ENCODE measurements at places on chromosomes 7 and 10. TPM values are rescaled to one million over a fixed set of nuclear protein-coding genes. Genes with fewer than 3 reads are reported as not detected.

DNA sequence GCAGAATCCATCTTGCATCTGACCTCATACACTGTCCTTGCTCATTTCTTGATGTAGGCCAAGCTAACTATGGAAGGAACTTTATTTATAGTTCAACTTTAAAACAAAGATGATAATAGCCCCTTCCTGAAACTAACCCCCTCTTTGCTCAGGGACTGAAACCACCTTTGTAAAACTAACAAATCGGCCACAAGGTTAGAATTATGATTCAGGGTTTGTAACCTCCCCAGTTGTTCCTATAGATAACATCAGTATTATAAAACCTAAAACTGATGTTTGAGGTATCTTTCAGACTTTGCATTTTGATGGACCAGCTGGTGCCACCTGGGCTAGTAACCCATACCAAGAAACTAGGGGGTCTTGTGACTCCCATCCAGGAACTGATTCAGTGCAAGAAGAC, 143.4 kb downstream of the SH2D4B start:
- no peaks in the 10 kb centered on the region for H3K4me1 ChIP-seq
- no peak overlapping the region for H3K4me3 ChIP-seq
- no peaks in the 10 kb centered on the region for H3K27me3 ChIP-seq
- DNase-seq = no peak

Gene CRYGN
- total RNA-seq = 0.22 TPM

DNA sequence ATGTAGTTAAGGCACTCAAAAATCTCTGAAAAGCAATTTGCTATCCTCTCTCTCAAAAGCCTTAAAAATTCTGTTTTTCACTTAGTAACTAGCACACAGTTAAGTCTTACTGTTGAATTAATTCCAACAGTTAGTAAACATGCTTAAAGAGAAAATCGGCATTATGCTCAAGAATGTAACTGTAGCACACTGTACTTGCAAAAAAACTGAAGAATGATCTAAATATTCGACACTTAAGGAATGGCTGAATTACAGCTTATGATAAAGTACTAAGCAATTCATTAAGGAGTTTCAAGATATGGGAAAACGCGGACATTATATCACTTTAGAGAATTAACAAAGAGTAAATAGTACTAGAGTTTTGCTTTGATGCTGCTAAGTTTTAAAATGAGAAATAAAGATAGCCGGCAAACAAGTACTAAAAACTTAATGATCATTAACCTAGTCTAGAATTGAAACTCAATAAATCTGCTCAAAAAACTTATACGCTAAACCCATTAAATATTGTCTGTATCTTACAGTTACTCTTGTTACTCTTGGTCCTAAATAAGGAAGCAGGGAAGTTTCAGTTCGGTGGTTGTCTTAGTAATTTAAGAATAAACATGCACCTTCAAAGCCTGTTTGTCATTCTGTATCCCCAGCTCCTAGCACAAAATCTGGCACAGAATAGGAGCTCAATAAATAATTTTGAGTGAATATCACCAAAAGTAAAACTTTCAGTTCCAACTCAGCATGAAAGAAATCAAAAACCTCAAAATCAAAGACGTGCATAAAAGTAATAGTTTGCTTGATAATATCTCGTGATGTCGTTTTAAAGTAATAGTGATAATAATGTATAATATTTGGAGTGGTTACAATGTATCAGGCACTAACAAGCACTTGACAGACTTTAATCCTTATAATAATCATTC, 1.2 kb downstream of the TRDMT1 start:
- peaks cover 11% of the 10 kb centered on the region for H3K4me1 ChIP-seq
- no peak for DNase-seq
- H3K27ac ChIP-seq = peak overlapping the region; percentile 83
- H3K4me3 ChIP-seq = peak overlapping the region; percentile 96

- H3K4me3 ChIP-seq = no peak overlapping the region
- no peak overlapping the region for H3K27ac ChIP-seq
- H3K4me1 ChIP-seq = no peaks in the 10 kb centered on the region
- H3K36me3 ChIP-seq = no peaks in the 10 kb centered on the region
- H3K27me3 ChIP-seq = no peaks in the 10 kb centered on the region
Observed at GRCh38 chr7:154874409-154875113, 128.4 kb downstream of the PAXIP1 start.

- H3K4me1 ChIP-seq = no peaks in the 10 kb centered on the region
- no peak overlapping the region for H3K4me3 ChIP-seq
- H3K36me3 ChIP-seq = no peaks in the 10 kb centered on the region
- H3K27me3 ChIP-seq = no peaks in the 10 kb centered on the region
- DNase-seq = no peak
Observed at GRCh38 chr10:26232174-26232573, 15.6 kb downstream of the GAD2 start.

DNA sequence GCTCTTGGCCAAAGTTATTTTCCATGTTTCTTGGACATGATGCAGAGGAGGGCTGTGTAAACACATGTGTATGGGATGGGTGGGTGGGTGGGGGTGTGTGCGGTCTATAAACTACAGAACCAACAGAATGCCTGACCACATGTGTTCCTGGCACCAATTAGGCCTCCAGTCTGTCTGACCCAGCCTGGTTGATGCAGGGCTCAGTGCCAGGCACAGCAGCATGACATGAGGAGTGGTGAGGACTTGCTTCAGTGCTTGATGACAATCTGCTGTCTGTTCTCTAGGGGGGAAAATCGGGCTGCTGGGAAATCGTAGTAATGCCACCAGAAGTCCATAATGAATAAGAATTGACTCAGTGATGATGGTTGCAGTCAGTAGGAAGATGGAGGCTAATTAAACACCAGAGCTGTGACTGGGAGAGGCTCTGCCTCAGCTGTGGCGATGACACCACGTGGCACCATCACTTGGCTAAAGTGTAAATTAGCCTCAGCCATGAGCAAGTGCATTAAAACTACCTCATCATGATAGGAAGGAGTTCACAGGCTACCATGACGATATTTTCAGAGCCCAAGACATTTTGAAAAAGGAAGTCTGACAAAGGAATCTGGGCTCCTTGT, 260.1 kb upstream of the PODXL start:
- H3K27me3 ChIP-seq = no peaks in the 10 kb centered on the region
- no peak for DNase-seq
- H3K4me3 ChIP-seq = no peak overlapping the region
- H3K36me3 ChIP-seq = no peaks in the 10 kb centered on the region
- no peaks in the 10 kb centered on the region for H3K4me1 ChIP-seq

Measured in kidney (tissue), 22 donors.